HS-5 (cell line): ENCODE measurements at places on chromosomes 16 and 17.

- peak; percentile 19 for DNase-seq
Measured at GRCh38 chr17:18141210-18141803, 32.8 kb downstream of the MYO15A start.

- no peak for DNase-seq
Measured at GRCh38 chr17:55271958-55272710, 7.4 kb downstream of the HLF start.

DNA sequence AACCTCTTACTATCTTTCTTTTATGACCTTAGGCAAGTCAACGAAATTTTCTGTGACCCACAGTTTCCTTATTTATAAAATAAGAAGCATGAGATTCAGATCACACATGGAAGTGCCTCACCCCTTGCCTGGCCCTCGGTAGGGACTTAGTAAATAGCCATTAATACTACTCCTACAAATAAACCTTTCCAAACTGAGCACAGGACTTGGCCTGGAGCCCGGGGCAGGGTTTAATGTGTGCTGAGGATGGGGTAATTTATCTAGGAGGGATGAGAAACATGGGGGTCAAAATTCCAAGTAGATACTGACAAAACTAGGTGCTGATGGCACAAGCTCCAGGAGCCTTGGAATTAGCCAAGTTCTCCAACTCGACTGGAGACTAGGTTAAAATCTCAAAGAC is 35.0 kb downstream of the PITPNC1 start:
- DNase-seq = no peak

- DNase-seq = no peak
Measured at GRCh38 chr17:48547808-48548522, 3.1 kb upstream of the HOXB2 start.

GRCh38 chr17:32904891-32905290 is 23.1 kb upstream of the TMEM98 start:
- no peak for DNase-seq

GRCh38 chr17:19672009-19672750 is 23.6 kb downstream of the ALDH3A2 start:
- DNase-seq = no peak

GRCh38 chr16:31478956-31479355 is 4.0 kb upstream of the SLC5A2 start:
- no peak for DNase-seq

- DNase-seq = no peak
Measured at GRCh38 chr17:47844227-47844626, 3.2 kb upstream of the SCRN2 start.

DNA sequence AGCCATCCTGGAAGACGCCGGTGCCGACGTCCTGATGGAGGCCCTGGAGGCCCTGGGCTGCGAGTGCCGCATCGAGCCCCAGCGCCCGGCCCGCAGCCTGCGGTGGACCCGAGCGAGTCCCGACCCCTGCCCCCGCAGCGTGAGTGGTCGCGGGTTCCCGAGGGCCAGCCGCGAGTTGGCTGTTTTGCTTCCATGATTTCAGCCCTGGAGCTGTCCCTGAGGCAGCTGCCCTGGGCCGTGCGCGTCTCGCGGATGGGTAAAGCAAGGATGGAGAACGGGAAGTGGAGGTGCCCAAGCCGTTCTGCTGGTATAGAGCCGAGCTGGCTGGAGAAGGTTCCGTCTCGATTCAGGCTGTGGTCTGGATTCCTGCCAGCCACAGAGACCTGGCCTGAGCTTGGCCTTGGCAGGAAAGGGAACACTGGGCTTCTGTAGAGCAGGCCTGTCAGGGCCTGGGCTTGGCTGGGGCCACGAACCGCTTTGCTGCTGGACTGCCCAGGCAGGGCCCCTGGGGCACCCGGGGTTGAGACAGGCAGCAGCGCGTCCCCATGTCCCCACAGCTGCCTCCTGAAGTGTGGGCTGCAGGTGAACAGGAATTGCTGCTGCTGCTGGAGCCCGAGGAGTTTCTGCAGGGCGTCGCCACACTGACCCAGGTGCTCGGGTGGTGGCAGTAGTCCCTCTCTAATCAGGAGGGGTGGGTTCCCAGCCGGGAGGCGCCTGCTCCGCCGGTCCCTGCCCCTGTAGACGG is 941 bp upstream of the MRPS34 start:
- DNase-seq = no peak

DNA sequence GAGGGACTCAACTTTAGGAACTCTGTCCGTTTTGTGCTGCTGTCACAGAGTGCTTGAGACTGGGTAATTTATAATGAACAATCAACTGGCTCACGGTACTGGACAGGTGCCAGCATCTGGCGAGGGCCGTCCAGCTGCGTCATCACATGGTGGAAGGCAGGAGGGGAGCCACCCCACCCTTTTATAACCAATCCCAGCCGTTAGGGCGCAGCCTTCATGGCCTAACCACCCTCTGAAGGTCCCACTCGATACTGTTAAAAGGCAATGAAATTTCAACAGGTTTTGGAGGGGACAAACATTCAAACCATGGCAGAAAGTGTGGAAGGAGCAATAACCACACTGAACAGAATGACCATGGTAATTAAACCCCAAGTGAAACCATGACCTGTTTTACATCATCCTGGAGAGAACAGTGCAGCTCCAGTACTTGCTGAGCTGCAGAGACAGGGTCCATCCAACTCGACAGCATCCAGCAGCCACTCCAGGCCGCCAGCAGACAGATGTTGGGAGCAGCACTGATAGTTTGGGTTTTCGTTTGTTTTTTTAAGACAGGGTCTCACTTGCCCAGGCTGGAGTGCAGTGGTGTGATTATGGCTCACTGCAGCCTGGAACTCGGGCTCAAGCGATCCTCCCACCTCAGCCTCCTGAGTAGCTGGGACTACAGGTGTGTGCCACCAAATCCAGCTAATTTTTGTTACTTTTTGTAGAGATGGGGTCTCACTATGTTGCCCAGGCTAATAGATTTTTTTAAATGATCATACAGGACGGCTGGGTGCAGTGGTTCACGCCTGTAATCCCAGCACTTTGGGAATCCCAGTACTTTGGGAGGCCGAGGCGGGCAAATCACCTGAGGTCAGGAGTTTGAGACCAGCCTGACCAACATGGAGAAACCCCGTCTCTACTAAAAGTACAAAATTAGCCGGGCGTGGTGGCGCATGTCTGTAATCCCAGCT is 11.0 kb downstream of the CHMP6 start:
- DNase-seq = no peak

- DNase-seq = no peak
Measured at GRCh38 chr17:2795441-2796163, 636 bp upstream of the RAP1GAP2 start.

- DNase-seq = no peak
Measured at GRCh38 chr17:59366773-59367656, 35.6 kb downstream of the YPEL2 start.

DNA sequence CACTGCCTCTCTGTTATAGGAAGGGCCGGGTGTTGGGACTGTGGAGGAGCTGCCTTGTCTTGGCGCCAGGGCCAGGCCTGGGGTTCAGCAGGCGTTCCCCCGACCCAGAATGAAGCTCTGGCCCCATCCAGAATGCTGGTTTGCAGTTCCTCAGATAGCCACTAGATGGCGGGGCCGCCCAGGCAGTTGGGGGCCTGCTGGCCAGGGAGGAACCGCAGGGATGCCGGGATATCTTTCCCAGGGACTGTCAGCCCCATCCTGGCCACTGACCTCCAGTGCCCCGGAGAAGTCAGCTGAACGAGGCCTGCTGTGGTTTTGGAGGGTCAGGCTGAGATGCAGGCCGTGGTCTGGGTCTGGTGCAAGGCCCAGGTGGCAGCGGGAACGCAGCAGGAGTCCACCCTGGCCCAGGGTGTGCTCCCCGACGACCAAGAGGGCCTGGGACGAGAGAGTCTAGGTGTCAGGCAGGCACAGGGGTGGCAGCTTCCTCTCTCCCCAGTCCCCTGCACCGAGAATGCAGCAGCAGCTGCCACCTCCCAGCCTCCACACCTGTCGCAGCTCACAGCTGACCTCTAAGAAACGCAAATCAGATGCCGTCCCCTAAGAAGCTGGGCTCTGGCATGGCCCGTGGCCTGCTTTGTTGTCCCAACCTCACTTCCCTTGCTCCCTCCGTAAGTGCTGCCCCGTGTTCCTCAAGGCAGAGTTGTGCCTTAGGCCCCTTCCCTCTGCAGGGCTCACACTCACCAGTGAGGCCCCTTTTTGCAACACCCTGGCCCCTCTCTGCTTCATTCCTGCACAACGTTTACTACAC is 51.2 kb downstream of the RMI2 start:
- no peak for DNase-seq

- DNase-seq = no peak
Measured at GRCh38 chr17:73262676-73263642, 1.3 kb upstream of the CPSF4L start.

- DNase-seq = no peak
Measured at GRCh38 chr17:49434821-49435670, 20.4 kb upstream of the PHB1 start.

DNA sequence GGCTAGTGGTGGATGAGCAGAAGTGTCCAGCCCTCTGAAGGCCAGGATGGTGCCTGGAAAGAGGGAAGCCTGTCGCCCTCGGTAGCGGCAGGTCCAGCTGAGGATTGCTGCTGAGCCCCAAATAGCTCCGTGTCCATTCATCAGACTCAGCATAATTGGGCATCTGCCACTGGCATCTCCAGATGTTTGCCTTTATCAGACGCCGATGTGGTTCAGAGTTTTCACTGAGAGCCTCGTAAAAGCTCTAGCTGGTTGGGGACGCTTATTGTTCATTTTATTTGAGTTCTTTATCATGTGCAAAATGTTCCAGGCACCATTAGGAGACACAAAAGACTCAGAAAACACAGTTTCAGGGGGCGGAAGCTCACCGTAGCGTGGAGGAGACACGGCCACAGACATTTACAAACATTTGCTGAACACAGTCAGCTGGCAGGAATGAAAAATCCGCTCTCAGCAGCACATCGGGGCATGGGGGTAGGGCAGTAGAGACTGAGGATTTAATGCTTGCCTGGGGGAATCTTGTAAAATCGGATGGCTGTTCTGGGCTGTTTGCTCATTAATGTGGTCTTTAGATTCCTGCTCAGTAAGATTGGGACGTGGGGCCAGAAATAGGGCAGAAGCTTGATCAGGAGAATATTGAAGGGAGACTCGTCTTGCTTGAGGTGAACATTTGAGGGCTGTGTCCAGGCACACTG is 41.7 kb downstream of the SMPD3 start:
- no peak for DNase-seq

- no peak for DNase-seq
Measured at GRCh38 chr17:48231995-48232959, 124.7 kb downstream of the SNX11 start.

- no peak for DNase-seq
Measured at GRCh38 chr17:49193513-49194296, 16.7 kb downstream of the GNGT2 start.

DNA sequence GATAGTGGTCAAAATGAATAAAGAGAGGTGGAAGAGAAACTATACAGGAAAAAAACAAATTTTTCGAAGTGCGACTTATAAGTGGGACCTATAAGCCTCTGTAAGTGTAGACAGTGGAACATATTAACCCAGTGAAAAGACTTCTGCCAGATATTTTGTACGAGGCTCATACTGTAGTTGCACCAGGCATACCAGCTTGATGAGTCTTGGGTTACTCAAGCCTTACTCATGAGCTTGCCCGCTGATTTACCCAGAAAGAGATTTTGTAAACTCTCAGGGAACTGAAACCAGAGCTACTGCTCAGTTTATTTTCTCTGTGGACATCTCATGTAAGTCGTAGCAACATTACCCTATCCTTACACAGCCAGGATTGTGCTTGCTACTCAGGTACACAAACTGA is 708.0 kb upstream of the SOX9 start:
- peak; percentile 94 for DNase-seq

GRCh38 chr16:52099382-52099781 is 447.6 kb downstream of the TOX3 start:
- DNase-seq = no peak

DNA sequence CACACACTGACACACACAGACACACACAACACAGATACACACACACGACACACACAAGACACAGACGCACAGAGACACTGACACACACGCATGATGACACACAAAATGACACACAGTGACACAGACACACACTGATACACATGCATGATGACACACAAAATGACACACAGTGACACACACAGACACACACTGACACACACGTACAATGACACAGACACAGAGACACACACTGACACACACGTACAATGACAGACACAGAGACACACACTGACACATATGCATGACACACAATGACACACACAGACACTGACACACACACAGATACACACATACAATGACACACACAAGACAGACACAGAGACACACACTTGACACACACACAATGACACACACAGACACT is 10.3 kb downstream of the CACNG1 start:
- no peak for DNase-seq

GRCh38 chr16:48629016-48629415 is 19.0 kb upstream of the N4BP1 start:
- no peak for DNase-seq

DNA sequence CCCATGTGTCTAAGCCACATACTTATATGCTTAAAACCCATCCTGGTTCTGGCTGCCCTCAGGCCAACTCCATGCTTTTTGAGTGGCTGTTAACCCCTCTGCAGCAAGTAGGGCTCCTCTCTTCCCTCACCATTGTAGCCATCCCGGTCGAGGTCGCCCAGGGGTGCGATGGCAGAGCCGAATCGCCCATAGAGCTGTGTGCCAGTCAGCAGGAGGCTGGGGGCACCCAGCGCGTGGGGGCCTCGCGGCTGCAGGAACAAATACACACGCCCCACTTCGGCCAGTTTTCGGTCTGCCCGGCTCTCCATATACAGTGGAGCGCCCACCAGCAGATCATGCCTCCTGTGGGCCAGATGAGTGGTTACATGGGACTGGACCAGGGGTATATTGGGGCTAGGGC is 6.1 kb downstream of the ITGA2B start:
- no peak for DNase-seq

GRCh38 chr16:66619534-66620428 is 15.3 kb downstream of the CMTM3 start:
- no peak for DNase-seq

- DNase-seq = no peak
Measured at GRCh38 chr17:15086776-15087295, 178.3 kb downstream of the PMP22 start.

- peak; percentile 80 for DNase-seq
Measured at GRCh38 chr16:54462151-54462651, 175.6 kb upstream of the IRX3 start.

DNA sequence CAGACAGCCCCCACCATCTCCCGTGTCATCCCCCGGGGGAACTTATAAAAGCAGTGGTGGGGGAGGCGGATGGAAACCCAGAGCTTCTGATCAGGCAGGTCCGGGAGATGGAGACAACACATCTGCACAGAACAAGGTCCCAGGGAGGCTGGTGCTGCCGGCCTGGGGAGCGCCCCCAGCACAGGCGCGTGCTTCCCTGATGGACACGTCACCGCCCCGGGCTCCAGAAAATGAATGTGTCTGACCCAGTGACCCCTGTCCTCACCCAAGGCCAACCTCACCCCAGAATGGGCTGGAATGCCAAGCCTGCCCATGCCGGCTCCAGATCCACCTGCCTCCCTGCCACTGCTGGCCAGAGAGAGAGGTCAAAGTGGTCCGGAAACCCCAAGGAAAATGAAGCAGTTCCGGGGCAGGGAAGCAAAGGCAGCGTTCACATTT is 12.5 kb downstream of the SLC7A5 start:
- DNase-seq = no peak

DNA sequence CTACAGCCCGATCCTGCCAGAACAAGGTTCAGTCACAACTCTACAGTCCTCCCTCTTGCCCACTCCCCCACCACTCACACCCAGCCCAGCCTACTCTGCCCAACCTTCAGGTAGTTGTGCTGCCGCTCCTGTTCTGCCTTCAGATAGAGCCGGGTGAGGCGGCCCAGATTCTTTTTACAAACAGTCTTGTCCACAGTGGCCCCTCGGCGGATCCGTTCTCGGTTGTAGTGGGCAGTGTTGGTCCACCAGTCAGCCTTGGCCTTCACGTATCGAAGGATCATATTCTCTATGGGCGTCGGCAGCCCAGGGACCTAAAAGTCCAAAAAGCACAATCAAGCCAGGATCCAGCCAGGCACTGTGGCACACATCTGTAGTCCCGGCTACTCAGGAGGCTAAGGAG is 8.3 kb downstream of the PRPF8 start:
- no peak for DNase-seq
